NCI-H2171 (cell line): ENCODE measurements at places on chromosomes 12 and 14.

- no peak for DNase-seq
These were observed 267.6 kb downstream of the DUSP6 start for GRCh38 chr12:89084751-89085150.

- no peak for DNase-seq
These were observed 20.5 kb downstream of the VCPKMT start for GRCh38 chr14:50095895-50096294.

- DNase-seq = no peak
These were observed 151.9 kb upstream of the ATF7IP start for GRCh38 chr12:14213542-14213941.

DNA sequence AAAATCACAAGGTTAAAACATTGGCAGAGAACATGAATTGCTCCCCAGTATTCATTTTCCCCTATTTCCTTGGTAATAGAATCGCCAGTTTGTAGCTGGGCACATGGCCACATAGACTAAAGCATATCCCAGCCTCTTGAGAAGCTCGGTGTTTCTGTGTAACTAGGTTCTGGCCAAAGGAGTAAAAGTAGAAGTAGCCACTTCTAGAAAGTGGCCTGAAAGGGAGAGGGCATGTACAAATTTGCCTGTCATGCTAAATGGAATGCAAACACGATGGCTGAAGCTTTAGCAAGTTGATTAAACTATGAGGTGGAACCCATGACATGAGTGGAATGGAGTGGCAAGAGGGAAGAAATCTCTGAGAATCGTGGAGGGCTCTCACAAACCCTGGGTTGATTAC is 173.7 kb upstream of the EGLN3 start:
- no peak for DNase-seq

GRCh38 chr14:85316701-85317410 is 213.1 kb upstream of the FLRT2 start:
- no peak for DNase-seq

DNA sequence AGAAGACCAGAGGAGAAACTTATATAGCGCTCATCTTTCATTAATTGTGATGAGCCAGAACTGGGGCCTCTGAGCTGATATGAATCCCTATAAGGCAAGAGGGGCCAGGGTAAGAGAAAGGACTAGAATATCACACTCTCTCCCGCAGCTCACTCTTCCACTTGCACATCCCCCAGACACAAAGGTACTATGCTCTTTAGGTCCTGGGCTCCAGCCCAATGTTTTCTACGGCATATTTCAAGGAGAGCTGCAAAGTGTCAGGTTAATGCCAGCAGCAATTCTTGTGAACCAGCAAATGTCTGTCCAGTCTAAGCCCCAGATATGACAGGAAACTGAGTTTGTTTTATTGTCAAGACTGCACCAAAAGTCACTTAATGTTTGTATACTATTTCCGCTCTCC is 29.4 kb downstream of the PPP2R5E start:
- DNase-seq = no peak

GRCh38 chr14:56817396-56817921 is 7.2 kb upstream of the OTX2 start:
- DNase-seq = no peak

GRCh38 chr12:108561852-108562347 is 496 bp upstream of the ISCU start:
- no peak for DNase-seq

GRCh38 chr14:65549429-65549828 is 136.9 kb downstream of the FUT8 start:
- DNase-seq = no peak

GRCh38 chr12:122310626-122311333 is 44.5 kb upstream of the VPS33A start:
- no peak for DNase-seq

- no peak for DNase-seq
These were observed 52.0 kb upstream of the NTF3 start for GRCh38 chr12:5379749-5380496.

DNA sequence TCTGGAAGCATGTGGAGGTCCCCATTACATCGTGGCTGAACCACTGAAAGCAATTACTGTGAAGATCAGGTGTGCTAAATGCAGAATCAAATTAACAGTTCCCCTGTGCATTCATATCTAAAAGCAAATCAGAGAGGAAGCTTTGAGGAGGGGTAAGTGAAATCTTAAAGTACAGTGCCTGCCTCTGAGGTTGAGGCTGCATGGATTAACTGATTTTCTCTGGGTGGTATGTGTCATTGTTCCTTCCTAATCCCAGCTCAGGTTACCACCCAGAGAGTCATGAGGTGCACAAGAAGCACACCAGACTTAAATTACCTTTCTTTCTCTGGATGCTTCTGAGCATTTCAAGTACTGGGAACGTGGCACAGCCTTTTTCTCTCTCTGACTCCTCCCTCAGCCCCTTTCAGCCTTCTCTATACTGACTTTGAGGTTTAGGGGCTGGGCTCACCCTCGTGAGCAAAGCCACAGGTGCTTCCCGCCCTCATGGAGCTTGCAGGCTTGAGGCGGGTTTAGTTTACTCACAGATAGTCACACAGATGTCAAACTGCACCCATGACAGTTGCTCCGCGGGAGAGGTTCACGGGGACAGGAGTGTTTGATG is 237.6 kb upstream of the CRY1 start:
- peak; percentile 24 for DNase-seq

GRCh38 chr14:97336179-97336578 is 539.0 kb downstream of the VRK1 start:
- no peak for DNase-seq

DNA sequence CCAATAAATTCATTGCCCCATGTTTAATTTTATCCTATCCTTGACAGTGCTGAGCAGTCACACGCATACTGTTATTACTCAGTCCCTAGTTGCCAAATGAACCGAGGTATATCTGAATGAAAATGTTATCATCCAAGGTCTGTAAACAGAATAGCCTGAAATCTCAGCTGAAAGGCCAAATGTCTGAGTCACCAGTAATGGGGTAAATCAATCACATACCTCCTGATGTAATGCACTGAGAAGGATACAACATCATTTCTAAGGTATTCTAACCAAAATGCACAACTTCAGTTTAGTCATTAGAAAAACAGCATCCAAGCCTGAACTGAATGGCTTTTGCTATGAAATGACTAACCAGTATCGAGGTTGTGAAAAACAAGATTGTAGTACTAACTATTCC is 228.6 kb downstream of the DPF3 start:
- no peak for DNase-seq

GRCh38 chr14:60092526-60092920 is 800 bp downstream of the PCNX4 start:
- DNase-seq = no peak

- no peak for DNase-seq
These were observed 4.0 kb downstream of the TMPO start for GRCh38 chr12:98519257-98519907.

GRCh38 chr12:132506328-132507160 is 16.6 kb downstream of the FBRSL1 start:
- peak; percentile 89 for DNase-seq

DNA sequence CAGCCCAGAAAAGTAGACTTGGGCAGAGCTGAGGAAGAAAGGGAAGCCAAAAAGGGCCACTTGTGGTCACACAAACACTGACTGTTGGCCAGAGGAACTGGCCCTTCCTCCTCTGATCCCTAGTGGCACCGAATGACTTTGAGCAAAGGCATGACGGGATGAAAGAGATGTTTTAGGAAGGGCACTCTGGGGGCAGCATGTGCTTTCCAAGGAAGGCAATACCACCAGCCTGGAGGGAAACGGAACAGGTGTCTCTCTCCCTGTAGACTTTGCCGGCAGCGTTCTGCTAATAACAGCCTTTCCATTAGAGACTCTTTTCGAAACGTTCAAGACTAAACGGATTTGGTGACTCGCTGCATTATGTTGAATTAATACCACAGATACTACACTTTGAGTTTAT is 12.3 kb upstream of the FBXO21 start:
- DNase-seq = no peak

- no peak for DNase-seq
These were observed 52.3 kb upstream of the GPHB5 start for GRCh38 chr14:63371033-63371432.

- no peak for DNase-seq
These were observed at the start of gene CCDC63 for GRCh38 chr12:110846615-110847566. Gene CCDC63, plus strand, starts transcription at chr12:110846987. Its CDS starts 5,968 bp downstream, at chr12:110852955.

- DNase-seq = no peak
These were observed 72.2 kb downstream of the ST8SIA1 start for GRCh38 chr12:22262309-22262708.

GRCh38 chr12:74129702-74130101 is 407.9 kb upstream of the ATXN7L3B start:
- no peak for DNase-seq

DNA sequence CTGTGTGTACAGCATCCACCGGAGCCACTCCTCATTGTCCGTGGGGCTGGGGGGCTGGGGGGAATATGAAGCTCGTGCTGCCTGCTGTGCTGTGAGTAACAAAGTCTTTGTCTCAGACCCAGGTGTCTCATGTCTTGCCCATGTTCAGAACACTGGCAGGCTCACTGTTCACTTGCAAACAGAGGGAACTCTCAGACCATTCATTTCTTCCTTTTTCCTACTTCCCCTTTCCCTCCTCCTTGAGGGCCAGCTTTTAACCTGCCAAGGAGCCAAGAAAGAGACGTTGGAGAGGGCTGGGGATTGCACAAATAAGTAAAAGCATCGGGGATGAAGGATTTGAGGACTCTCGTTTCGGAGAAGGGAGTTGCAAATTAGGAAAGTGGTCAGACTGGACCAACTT is 21.6 kb downstream of the GPR132 start:
- DNase-seq = no peak

DNA sequence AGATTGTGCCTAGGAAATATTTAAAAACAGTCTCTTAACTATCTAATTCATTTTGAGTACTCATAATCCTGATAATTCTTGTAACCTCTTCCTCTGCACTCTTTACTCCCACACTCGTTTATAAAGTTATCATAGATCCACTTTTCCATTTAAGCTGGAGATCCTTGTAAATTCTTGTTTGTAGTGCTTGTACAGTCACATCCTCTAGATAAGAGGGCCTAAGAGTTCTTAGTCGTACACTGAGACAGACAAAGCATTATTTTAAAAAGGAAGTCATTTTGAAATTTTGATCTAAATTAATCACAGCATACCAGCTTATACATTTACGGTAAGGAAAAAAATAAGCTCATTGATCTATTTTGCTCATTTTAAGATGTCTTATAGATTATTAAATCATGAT is 42.5 kb downstream of the LMO3 start:
- DNase-seq = no peak

GRCh38 chr12:63276537-63277365 is 125.8 kb upstream of the AVPR1A start:
- peak; percentile 3 for DNase-seq

GRCh38 chr12:74169607-74170006 is 368.0 kb upstream of the ATXN7L3B start:
- no peak for DNase-seq

GRCh38 chr14:26323869-26324268 is 274.0 kb downstream of the NOVA1 start:
- no peak for DNase-seq

- DNase-seq = no peak
These were observed 32.6 kb downstream of the USP15 start for GRCh38 chr12:62292761-62293344.

- no peak for DNase-seq
These were observed 26.2 kb downstream of the DIO3 start for GRCh38 chr14:101587441-101587911.

DNA sequence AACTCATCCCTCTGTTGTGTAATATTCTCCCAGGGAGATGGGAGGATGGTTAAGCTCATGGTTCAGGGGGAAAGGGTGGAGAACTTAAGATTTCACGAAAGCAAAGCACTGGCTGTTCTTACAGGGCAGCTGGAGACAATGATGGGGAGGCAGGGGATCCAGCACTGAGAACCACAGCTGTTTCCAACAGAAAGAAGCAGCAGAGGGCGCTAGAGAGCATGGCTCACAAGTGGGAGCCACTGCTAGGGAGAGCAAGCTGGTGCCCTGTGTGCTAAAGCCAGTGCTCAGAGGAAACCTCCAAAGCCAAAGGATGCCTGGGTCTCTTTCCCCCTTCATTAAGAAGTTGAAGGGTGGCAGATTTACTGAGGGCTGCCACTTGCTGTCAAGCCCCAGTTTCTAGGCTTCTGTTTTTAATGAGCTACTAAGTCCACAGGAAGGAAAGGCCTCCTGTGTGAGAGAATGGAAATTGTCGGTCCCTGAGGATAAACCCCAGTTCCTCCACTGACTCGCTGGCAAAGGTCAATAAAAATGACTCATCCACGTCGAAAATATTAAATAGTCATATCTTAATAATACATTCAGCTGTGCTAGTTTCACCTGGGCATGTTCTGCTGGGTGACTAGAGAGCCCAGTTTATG is 199.7 kb downstream of the ANO2 start:
- DNase-seq = peak; percentile 50

GRCh38 chr12:112381406-112381882 is 787 bp downstream of the HECTD4 start:
- no peak for DNase-seq

DNA sequence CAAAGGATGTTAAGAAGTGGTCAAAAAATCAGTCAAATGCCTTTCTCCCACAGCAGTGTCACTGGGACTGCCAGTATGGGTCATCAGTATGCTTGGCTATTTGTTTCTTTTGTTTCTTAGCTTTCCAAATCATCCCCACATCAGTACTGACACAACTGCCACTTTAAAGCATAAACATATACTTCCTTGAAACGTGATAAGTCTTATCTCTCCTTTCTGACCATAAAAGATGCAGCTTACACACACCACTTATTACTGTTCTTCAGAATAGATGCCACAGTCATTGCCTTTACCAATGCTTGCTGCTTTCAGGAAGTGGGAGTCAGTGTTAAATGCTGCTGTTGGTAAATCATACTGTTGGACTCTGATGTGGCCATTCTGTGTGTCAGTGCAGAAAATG is 18.6 kb upstream of the GARIN2 start:
- no peak for DNase-seq

DNA sequence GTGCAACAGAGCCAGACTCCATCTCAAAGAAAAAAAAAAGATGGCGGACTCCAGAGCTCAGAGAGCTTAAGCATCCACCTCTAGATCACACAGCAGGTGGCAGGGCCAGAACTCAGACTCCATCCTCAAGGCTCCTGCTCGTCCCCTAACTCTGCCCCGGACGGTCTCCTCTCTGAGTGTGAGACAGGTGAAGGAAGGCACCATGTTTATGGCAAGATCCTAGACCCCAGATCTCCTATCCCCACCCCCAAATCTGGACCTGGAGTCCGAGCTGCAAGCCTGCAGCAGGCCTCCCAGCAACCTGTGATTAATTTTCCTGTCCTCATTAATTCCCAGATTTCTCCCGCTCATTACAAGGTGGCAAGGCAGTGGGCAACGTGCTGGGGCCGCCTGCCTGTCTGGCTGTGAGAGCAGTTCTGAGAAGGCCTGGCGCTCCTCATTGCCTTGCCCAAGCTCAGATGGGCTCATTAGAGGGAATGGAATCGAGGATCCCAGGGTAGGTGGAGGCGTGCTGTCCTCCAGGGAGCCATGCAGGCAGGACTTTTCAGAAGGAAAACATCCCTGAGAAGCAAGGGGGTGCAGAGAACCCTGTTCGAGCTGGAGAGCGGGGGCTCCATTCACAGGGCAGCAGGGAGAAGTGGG is 296.6 kb upstream of the RTL1 start:
- DNase-seq = no peak

DNA sequence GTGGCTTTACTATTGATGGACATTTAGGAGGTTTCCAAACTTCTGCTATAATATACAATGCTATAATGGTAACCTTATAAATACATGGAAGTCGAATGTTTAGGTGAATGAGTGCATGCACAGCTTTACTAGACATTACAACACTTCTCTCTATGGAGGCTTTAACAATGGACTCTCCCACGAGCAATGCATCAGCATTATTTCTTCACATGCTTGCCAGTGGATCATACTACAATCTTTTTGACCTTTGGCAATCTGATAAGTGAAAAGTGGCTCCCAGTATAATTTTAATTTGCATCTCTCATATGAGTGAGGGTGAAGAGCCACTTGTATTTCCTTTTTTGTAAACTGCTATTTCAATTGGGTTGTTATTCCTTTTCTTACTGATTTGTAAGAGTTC is 18.2 kb downstream of the RDH12 start:
- no peak for DNase-seq
